ENCODE measurements at places on chromosomes 4 and X.

DNA sequence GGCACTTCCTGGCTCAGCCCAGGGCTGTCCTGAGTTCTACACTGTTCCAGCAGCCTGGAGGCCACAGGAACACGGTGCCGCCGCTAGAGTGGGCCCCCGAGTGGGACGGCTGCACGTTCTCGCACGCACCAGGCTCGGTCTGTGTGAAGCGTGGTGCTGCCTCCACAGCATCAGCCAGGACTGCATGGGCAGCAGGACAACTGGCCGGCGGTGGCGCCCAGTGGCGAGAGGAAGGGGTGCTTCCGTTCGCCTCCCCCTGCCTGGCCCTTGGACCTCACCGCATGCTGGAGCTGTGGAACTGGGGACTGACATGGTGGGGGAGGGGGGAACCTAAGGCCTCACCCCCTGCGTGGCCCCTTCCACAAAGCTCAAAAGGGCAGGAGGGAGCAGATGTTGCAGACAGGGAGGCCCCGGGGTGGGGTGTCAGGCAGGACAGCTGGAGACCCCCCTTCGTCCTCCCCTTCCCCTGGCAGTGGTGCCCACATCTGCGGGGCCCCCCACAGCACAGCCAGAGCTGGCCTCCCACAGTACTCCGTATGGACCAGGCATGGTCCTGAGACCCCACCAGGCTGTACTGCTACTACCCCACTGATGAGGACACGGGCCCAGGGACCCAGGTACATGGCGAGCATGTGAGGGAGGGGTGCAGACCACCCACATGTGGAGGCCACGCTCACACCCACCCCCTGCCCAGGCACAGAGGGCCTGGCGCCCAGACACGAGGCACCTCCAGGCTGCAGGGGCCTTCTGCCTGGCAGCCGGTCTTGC is 58.5 kb downstream of the ACOX3 start:
- DNase-seq = no peak

DNA sequence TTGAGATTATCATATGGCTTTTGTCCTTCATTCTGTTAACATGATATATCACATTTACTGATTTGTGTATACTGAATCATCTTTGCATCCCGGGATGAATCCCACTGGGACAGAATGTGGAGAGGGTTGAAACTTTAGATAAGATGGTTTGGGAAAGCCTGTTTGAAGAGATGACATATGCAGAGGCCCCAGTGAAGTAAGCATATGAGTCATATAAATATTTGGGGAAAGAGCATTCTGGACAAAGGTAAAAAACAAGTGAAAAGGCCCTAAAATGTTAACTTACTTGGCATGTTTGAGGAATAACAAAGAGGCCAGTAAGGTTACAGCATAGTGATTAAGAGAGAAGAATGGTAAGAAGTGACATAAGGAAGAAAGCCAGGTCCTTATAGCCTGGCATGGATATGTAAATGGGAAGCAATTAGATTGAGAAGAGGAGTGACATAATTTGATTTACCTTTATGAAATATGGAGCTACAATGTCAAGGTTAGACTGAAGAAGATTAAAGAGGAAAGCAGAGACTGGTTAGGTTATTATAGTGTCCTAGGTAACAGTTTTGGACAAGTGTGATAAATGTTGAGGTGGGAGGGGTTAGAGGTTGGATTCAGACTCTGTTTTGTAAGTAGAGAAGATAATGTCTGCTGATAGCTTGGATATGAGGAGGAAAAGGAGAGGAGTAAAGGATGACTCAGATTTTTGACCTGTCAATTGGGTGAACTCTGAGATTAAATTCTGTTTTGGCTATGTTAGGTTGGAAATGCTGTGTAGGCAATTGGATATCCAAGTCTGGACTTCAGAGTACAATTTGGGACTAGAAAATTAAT is 54.6 kb upstream of the DRP2 start:
- no peak for DNase-seq

- DNase-seq = no peak
Observed at GRCh38 chr4:153729895-153730294, 29.9 kb downstream of the RNF175 start.

DNA sequence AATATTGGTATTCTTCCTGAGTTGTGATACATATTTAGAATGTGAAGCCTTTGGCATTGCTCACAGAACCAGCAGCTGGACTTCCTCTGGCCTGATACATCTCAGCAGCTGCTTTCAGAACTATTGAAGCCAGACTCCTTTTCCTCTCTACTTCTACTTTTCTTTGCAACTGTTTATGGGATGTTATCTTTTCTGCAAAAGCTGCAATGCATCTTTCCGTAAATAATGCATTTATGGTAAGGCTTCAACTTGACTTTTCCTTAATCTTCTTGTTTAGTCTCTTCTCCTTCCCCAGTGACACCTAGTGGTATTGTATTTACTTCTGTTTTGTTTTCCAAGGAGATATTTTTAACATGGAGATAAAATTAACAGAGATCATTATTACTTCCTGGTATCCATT is 1548.7 kb downstream of the PCDH7 start:
- no peak for DNase-seq

GRCh38 chr4:2419814-2420213 is 1.1 kb downstream of the CFAP99 start:
- DNase-seq = no peak

DNA sequence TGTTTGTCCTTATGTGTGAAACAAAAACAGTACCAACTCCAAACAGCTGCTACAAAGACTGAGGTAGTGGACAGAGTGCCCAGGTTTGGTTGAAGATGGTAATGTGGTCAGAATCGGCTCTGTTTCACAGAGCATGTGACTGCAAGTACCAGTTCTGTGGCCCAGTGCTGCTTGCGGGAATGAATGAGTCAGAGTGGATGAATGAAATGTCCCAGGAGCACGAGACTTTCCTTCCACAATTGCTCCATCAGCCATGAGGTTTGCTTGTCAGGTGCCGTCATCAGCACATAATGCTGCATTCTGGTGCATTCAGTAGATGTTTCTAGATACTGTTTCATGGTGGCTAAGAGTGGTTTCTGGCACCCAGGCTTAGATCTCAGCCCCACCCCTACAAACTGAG is 84.2 kb downstream of the GPR143 start:
- no peak for DNase-seq

GRCh38 chr4:108152980-108153379 is 15.8 kb downstream of the LEF1 start:
- DNase-seq = no peak

- DNase-seq = no peak
Observed at GRCh38 chr4:76283900-76284299, 22.6 kb upstream of the STBD1 start.

DNA sequence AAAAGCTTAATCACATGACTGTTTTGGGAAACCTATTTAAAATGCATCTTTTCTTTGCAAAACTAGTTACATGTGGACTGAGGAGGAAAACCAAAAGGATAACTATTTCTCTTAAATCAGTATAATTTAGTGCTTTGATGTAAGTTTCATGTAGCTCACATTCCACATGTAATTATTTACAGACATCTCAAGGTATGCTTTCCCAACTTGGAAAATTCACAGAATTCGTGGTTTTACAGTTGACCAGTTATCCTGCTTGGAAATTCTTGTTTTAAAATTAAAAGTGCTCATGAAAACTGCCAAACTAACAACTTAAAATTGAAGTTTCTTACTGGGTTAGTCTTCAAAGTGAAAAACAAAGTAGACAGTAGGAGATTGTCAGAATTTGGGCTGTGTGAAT is 52.4 kb downstream of the EDNRA start:
- no peak for DNase-seq

- no peak for DNase-seq
Observed at GRCh38 chr4:97774347-97774989, 368.8 kb downstream of the STPG2 start.

DNA sequence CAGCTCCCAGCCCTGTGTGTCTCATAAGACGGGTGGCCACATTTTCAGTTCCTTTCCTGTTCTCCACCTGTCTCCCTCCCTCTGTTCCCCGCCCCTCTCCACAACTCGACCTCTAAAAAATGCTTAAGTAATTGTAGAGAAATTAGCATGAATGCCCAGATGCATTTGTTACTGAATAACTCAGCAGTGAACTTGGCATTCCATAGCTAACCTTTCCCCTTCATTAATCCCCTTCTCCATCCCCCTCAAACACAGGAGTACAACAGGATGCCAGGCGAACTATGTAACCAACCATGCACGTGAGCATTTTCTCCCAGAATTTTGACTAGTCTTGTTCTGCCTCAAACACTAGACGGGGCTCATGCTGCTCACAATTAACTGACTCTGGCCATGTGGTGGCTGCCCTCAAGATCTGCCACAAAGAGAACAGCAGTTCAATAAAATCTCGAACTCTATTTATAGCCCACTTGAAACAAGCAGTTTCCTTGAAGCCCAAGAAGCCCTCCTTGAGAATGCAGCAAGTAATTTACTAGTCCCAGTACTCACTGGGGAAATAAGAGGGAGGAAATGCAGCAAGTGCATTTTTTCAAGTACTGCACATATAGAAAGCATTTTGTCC is 351.2 kb downstream of the ARHGAP24 start:
- no peak for DNase-seq

DNA sequence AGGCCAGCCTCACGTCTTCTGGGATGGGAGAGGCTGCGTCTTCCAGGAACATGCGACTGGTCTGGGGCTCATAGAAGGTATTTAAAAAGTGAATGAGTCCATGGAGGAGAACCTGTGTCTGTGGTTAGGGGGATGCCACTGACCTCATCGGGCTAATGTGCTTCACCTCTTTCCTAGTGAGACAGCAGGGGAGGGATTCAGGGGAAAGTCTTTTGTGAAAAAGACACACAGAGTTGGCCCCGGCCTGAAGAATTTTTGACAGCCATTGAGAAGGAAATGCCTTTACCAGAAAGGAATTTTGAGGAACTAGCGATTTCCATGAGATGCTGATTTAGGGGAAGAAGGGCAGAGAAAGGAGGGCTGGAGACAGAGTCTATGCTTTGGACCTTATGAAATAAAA is 11.0 kb upstream of the C4orf50 start:
- no peak for DNase-seq

- DNase-seq = no peak
Observed at GRCh38 chr4:164648151-164648848, 105.6 kb upstream of the SMIM31 start.

DNA sequence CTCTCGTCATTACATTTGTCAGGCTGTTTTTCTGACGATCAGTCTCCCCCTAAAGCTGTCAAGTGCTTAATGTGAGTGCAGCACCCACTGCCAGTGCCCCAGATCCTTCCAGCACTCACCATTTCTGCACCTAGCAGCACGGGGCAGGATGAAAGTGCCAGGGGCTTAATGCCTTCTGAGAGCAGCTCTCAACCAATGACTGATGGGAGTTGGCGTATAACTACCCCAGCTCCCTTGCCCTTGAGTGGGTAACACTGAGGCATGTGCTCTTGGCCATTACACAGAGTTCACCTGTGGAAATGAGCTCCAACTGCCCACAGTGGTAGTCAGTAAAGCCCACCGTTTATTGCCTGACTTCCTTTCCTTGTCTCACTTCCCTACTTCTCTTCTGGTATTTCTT is 226.2 kb upstream of the BCOR start:
- no peak for DNase-seq

GRCh38 chr4:48258845-48259397 is 10.7 kb downstream of the TEC start:
- DNase-seq = no peak

- no peak for DNase-seq
Observed at GRCh38 chr4:57068237-57068981, 41.8 kb downstream of the IGFBP7 start.

- DNase-seq = no peak
Observed at GRCh38 chrX:80747832-80748231, 61.8 kb downstream of the BRWD3 start.

DNA sequence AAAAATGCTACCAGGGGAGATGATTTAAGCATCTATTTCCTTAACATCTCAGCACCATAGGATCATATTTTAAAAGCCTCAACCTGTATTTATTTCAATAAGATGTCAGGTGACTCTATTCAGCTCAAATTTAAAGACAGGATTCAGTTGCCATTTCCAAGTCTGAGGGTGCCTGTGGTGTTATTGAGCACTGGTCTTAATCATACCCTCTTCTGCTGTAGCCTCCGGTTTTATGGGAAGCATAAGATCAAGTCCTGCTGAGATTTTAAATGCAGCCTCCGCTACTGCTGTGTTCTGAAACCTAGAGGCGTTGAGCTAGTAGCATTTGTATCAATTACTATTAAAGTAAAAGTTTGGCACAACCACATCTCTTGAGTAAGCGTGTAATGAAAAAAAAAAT is 185.7 kb upstream of the NWD2 start:
- no peak for DNase-seq

DNA sequence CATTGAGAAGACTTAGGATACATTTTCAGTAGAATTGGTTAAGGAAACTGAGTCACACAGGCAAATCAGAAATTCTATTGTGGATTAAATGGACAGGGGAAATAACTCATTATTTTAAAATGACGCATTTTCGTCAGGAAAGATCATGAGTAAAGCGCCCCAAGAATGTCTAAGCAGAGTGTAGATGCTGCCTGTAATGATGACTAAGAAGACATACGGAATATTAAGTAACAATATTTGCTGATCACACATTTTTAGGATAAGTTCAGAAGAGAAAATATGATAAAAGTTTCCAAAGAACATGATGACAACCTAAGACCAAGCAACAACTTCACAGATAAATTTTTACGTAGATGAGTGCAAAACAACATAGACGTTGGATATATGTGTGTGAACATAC is 596.3 kb upstream of the TENM3 start:
- no peak for DNase-seq

DNA sequence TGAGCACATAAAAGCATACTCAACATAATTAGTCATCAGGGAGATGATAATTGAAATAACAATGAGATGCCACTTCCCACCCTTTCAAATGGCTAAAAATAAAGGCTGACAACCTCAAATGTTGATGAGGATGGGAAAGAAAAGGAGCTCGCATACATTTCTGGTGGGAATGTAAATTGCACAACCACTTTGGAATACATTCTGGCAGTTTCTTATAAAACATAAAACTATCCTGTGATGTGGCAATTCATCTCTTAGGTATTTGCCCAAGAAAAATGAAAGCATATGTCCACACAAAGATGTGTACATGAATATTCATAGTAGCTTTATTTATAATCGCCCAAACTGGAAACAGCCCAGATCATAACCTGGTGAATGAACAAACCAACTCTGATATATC is 687 bp upstream of the ZNF275 start:
- no peak for DNase-seq
